Endodermal cell (in vitro differentiated cells): ENCODE measurements at places on chromosomes 1 and 21. TPM values are rescaled to one million over a fixed set of nuclear protein-coding genes. Genes with fewer than 3 reads are reported as not detected.

DNA sequence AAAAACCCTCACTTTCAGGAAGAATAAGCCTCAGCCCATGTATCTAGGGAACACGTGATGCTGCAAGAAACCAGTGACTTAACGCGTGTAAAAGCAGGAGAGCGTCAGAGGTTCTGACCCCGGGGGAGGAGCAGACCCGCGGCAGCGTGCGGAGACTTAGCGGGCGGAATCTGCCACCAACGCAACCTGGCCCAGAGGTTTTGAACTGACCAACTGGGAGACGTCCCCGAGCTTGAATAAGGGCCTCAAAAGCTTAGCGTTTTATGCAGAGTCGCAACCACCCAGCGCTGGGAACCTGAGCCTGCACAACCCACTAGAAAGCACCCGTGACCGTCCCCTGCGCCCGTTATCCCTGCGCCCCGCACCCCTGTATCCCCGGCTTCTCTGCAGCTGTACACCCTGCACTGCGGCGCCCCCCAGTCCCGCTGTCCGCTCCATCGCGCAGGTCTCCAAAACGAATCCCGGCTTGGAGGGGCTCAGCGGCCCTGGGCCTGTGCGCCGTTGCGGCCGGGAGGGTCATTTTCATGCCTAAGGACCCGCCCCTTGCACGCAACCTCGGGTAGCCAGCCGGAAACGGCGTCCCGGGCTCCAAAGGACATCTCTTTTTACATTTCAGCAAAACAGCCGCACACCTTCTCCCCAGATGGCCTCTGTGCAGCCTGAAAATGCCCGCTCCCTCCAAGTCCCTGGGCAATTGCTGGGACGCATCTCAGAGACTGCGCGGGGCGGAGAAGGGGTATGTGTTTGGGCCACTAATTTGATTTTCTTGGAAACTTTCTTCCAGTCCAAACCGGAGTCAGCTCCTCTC, 29.4 kb upstream of the TRIM17 start:
- peak; percentile 81 for DNase-seq

- peak; percentile 56 for DNase-seq
These were observed 22.1 kb upstream of the CITED4 start for GRCh38 chr1:40884055-40884795.

- DNase-seq: no peak
These were observed 114.1 kb downstream of the LHX4 start for GRCh38 chr1:180343921-180344769.

- no peak for DNase-seq
These were observed 97.3 kb downstream of the TTLL7 start for GRCh38 chr1:83901547-83902155.

DNA sequence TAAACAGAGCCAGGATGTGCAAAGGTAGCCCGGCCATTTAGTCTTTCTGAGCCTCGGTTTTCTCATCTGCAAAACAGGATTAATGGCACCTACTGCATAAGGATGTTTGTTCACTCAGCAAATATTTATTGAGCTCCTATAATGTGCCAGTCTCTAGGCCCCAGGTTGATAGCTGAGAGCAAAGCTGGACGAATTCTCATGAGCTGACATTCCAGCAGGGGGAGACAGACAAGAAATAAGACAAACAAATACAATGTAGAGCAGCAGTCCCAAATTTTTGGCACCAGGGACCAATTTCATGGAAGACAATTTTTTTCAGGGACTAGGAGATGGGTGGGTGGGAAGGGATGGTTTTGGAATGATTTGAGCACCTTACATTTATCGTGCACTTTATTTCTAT, 74.3 kb upstream of the PAX7 start:
- no peak for DNase-seq

Gene PFDN2
- total RNA-seq: 62.9 and 64.3 TPM in 2 replicates

DNA sequence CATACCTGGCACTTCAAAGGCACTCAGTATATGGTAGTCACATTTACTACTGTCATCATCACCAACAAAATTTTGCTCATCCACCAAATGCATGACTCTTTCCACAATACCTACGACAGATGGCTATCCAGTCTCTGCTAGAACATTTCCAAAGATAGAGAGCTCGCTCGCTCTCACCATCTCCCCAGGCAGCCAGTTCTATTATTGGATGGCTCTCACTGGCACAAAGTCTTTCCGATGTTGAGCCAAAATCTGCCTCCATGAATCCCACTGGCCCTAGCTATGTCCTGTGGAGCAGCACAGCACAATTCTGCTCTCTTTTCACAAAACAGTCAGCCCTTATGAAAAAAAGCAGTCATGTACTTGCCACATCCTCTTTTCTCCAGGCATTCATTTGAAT, 102.1 kb downstream of the DAB1 start:
- DNase-seq: no peak

DNA sequence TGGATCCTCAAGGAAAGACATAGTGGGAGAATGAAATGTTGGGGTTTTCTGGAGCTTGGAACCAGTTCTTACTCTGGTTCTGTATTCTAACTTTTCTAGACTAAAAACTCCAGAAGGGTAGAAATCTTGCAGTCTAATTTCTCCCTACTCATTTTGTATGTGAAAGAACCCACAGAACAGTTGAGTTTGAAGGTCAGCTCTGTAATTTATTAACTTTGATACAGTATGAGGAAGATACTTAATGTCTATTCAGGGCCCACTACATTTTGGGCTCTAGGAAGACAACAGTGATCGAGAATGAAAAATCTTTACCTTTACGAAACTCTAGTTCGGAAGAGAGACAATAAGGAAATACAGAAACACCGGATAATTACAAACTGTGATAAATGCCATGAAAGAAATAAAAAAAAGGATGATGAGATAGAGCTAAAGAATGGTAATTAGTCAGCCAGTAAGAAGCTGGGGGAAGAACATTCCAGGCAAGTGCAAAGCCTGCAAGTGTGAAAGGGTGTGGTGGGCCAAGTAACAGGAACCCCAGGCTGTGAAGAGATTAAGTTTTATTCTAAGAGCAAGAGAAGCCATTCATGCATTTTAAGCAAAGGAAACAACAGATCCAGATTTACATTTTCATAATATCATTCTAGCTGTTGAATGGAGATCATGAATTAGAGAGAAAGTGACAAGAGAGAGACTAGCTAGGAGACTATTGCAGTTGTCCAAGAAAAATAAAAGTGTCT, 159.9 kb upstream of the HMCN1 start:
- no peak for DNase-seq

Gene RGS4
- total RNA-seq: 0.48 and 0.56 TPM in 2 replicates

DNA sequence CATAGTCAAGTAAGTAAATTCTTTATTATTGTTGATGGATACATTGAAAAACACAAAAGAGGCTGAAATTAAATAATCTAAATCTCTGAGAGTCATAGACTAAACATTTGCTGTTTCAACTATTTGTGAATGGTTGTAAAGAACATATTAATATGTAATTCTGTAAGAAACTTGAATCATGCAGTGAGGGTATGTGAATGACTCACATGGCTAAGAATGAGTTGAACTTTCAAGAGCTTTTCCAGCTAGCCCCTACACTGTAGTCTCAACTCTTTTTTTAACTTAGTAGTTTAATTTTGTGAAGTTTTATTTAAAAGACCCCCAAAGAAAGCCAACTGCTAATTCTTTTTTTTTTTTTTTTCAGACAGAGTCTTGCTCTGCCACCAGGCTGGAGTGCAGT, 588.1 kb downstream of the DPYD start:
- DNase-seq: no peak

DNA sequence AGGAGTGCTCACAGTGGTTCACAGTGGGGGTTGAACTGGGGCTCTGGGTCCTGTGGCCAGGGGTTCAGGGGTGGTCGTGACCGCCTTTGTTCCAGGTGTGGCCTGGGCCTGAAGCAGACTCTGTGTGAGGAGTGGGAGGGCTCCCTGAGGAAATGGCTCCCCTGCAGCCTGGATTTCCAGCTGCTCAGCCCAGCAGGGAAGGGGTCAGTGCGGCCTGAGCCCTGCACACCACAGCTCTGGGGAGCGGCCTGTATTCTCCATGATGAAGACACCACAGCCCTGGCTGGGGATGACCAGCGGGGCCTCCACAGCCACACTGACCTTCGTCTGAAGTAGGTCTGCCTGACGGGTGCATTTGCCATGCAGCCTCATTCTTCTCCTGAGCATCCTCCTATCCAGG, 16.7 kb downstream of the PYCR2 start:
- DNase-seq: peak; percentile 44

Gene ANKRD35
- total RNA-seq: 1.4 TPM in 3 replicates
